ENCODE measurements at places on chromosomes 6 and 20.
A peak's percentile ranks its signal among the peaks of the same experiment; 100 is the strongest.

DNA sequence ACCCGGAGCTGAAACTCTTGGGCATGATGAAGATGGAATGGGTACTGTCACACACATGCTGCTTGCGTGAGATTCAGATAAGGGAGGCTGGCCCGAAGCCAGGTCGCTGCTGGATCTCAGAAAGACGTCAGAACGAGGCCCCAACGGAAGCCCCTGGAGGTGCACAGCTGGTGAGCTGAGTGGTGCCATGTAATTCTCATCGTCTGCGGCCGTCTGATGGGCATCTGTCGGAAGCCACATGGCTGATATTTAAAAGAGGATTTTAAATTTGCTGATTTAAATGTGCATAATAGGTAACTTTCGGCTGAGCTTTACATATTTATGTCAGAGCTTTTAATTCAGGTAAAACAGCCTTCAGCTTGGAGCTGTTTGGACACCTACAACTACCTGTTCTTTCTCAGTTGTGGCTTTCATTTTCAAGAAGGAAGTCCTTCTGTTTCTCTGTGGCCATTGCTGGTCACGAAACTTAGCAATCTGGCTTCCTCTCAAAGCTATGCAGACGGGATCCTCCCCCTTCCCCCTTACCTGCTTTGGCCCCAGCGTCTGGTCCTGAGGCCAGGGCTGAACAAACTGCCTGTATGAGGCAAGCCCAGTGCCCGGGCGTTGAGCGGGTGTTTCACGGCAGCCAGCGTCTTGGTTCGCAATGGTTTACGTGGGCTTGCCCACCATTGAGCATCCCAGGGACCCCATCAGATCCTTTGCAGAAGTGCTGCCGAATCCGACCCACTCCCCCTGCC is 9.2 kb downstream of the SLCO4A1 start:
- peak; percentile 68 for DNase-seq

DNA sequence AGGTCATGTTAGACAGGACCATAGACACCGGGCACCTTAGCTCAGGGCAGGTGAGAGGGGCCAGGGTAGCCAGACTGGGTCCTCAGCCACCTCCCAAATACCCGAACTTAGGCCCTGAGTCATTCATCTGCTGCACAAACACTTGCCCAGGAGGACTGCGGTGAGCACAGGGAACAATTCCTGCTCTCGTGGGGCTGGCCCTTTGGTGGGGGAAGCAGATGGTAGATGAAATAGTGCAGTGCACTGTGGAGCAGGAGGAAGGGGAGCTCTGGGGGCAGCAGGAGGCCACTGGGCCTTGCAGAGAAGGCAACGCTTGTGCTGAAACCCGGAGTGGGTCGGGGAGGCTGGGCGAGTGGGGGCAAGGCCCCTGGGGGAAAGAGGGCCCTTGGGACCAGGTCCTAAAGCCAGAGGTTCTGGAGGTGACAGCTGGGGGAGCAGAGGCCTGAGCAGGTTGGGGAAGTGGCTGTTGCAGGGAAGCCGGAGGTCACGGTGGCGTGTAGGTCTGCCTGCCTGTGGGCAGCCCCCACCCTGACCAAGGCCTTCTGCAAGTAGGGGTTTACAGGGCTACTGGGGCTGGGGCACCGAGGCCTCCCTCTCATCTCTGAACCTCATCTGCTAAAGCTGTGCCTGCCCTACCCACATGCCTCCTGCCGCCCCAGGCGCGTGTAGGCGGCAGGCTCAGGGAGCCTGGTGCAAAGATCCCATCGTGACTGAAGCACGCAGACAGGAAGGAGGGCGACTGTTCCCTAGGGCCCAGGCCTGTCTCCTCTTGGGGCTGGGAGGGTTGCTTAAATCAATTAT is 4.7 kb upstream of the NPBWR2 start:
- no peak for DNase-seq

DNA sequence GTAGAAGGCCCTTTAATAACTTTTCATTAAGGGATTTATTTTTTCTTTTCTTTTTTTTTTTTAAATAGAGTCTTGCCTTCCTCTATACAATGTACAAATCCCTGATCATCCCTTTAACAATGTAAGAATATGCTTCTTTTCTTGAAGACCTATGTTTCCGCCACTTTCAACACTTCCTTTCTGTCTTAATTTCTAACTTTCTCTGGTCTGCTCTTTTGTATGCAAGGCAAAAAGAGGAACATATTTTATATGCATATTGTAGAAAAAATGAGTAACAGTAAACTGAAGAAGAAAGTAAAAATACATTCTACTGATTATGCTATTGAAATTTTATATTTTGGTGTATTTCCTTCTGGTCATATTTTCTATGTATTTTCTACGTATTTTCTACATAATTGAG is 484.7 kb downstream of the TFAP2B start:
- DNase-seq, result no peak

DNA sequence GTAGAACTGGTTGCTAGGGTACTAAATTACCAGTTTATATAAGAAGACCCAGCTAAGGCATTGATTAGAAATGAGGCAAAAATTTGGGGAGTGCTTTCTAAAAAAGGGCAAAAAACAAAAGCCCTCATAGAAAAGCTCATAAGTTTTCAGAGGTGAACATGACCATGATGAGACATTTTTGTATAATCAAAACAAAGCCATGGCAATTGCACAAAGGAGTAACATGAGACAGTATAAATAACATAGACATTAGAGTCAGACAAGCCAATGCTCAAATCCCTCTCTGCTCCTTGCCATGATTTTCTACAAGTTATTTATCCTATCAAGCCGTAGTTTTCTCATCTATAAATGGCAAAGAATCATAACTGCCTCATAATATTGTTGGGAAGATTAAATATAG is 112.2 kb upstream of the ADTRP start:
- no peak for DNase-seq

- DNase-seq, result no peak
Measured at GRCh38 chr6:132495604-132496079, 17.3 kb downstream of the STX7 start.

- peak; percentile 76 for DNase-seq
Measured at GRCh38 chr20:62824476-62825332, 7.9 kb downstream of the COL9A3 start.

DNA sequence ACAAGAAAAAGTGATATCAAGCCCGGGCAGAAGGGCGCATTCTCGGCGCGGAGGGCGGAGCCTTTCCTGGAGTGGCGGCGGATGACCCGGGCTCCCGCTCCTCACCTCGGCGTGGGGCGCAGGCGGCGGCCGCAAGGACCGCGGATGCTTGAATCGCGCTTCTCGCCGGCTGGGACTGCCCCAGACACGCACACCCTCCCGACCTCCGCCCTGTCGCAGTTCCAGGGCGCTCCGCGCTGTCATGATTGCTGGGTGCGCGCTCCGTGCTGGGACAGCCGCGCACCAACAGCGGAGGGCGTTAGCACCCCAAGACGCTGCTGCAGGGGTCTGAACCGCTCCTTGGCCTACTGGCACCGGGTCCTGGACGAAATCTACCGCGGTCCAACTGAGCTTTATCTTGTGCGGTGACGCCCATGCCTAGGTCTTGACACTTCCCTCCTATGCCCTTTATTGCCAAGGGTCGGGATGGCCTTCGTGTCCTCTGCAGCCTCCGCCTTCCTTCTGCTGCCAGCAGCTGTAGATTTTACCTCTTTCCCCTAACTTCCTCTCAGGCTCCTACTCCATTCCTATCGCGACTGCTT is 43.3 kb downstream of the IRAK1BP1 start:
- DNase-seq, result peak; percentile 43

- DNase-seq, result no peak
Measured at GRCh38 chr6:129525055-129525454, 184.9 kb downstream of the ARHGAP18 start.

All from colonic mucosa (tissue), 4 donors.